ENCODE measurements at places on chromosomes 11 and 22. TPM values are rescaled to one million over a fixed set of nuclear protein-coding genes. Genes with fewer than 3 reads are reported as not detected.

Gene CHRM4
- total RNA-seq, result not detected

Gene CHST1
- under 0.01 TPM for total RNA-seq

Gene PPFIBP2
- 14.9 TPM for total RNA-seq

Gene VSIG2
- not detected for total RNA-seq

Gene NCR3LG1
- total RNA-seq, result 2.6 TPM

Gene KIF18A
- total RNA-seq, result 1.7 TPM

Gene APOBEC3H
- total RNA-seq, result 1.5 TPM

Gene KCNJ1
- 0.43 TPM for total RNA-seq

Gene VPREB1
- not detected for total RNA-seq

Gene TEX12
- total RNA-seq, result not detected

Gene ZBTB16
- total RNA-seq, result 2.4 TPM

Gene CNTF
- 2.1 TPM for total RNA-seq

Gene OR4A16
- not detected for total RNA-seq

Gene SGSM1
- total RNA-seq, result not detected

Gene NNMT
- 356 TPM for total RNA-seq

Gene ZNF202
- 4.3 TPM for total RNA-seq

Gene CNIH2
- total RNA-seq, result not detected

Gene FAM76B
- 10.1 TPM for total RNA-seq

Gene OR8I2
- not detected for total RNA-seq

Gene DCHS1
- total RNA-seq, result 0.21 TPM

Gene POU2AF3
- total RNA-seq, result not detected

Gene KDELR3
- 3.2 TPM for total RNA-seq
